ENCODE measurements at places on chromosomes 6 and 20.

DNA sequence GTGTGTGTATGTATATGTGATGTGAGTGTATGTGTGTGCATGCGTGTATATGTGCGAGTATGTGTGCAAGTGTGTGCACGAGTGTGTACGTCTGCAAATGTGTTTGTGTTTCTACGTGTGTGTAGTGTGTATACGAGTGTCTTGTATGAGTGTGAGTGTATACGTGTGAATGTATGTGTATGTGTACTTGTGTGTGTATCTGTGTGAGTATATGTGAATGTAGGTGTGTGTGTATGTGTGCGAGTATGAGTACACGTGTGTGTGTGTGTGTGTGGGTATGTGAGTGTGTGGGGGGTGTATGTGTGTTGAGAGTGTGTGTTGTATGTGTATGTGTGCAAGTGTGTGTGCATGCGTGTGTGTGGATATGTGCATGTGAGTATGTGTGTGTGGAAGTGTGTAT lies 602.0 kb upstream of the CDH4 start:
- DNase-seq, result no peak

- no peak for DNase-seq
These were observed 3.7 kb upstream of the LPIN3 start for GRCh38 chr20:41336711-41337492.

- no peak for DNase-seq
These were observed 49.0 kb downstream of the SOBP start for GRCh38 chr6:107538856-107539387.

DNA sequence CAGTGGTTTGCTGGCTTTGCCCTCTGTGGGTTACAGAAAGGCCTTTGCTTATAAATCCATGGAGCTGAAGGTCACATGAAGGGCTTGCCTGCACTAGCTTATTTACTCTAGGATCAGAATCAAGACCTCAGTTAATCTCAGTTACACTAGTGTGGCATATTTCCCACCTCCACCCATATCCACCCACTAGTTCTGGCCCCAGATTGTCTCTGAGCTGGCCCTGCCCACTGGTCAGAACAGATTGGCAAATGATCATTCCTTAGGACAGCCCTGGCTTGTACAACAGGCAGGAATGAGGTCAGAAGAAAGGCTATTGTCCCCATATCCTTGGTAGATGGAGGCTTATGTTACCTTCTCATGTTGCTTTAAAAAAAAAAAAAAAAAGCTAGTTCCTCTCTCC lies 33.3 kb upstream of the SASH1 start:
- DNase-seq, result no peak

GRCh38 chr6:123925350-123925749 lies 121.7 kb downstream of the NKAIN2 start:
- DNase-seq, result peak; percentile 17

GRCh38 chr20:63553251-63553932 lies 567 bp upstream of the FNDC11 start:
- DNase-seq, result peak; percentile 73

- no peak for DNase-seq
These were observed 6.2 kb downstream of the BEND6 start for GRCh38 chr6:56961151-56961550.

DNA sequence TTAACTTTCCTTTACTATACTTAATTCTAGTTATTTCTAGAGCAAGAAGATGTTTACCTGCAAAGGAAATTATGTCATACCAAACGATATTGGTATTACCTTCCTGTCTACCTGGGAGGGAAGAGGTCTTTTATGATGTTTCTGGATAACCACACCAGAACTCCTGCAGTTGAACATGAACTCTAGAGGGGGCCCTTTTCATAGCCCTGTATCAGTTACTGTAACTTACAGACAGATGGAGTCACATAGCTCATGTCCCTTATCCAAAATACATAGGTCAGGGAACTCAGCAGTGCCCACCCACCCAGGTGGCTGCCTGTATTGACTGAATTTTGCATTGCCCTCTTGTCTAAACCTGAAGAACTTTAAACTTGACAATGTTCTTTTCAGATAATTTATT lies 35.1 kb upstream of the MYL9 start:
- DNase-seq, result no peak

DNA sequence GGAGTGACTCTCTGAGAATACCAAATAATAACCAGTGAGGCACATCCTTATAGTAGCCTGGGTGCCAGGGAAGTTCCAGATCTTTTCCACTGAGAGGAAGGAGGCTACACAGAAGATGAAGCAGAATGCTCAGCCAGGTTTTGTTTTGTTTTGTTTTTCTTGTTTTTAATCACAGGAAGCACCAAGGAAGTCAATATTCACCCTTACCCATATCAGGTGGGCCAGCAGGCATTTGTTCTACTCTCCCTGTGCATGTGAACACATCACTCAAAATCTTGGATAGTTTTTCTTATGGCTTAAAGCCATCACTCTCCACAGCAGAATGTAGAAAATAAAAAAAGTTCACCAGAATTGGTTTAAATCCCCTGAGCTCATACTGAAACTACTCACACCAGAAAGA lies 10.5 kb downstream of the SLC17A1 start:
- no peak for DNase-seq
